Renal pelvis (tissue), 12 donors: ENCODE measurements at places on chromosomes 4 and X. TPM values are rescaled to one million over a fixed set of nuclear protein-coding genes. Genes with fewer than 3 reads are reported as not detected.

- peak; percentile 82 for DNase-seq
Observed at GRCh38 chr4:39469429-39470077, 10.7 kb downstream of the LIAS start.

GRCh38 chr4:109389369-109390114, 44.1 kb upstream of the SEC24B start:
- DNase-seq, result peak; percentile 37

GRCh38 chr4:86441175-86441936, 81.5 kb upstream of the MAPK10 start:
- no peak for DNase-seq

- DNase-seq, result no peak
Observed at GRCh38 chr4:141692081-141692480, 55.7 kb downstream of the IL15 start.

DNA sequence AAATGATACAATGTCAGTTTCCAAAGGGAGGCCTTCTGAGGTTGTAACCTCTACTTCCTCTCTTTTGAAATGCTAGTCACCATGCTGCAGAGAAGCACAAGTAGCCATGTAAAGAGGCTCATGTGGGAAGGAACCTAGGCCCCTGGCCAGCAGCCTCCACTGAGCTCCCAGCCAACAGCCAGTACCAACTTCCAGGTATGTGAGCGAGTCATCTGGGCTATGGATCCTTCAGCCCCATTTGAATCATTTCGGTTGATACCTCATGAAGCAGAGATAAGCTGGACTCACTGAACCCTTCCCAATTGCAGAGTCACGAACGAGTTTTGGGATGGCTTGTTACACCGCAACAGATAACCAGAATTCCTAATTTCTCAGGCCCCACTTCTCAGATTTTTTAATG, 187.0 kb upstream of the LDB2 start:
- no peak for DNase-seq

GRCh38 chr4:153616006-153616555, 68.0 kb upstream of the TLR2 start:
- DNase-seq, result no peak

- no peak for DNase-seq
Observed at GRCh38 chr4:68995292-68995691, 43.7 kb upstream of the UGT2A3 start.

- DNase-seq, result no peak
Observed at GRCh38 chr4:121594796-121595526, 101.8 kb downstream of the ANXA5 start.

GRCh38 chr4:3666263-3666662, 99.9 kb upstream of the ADRA2C start:
- DNase-seq, result no peak

DNA sequence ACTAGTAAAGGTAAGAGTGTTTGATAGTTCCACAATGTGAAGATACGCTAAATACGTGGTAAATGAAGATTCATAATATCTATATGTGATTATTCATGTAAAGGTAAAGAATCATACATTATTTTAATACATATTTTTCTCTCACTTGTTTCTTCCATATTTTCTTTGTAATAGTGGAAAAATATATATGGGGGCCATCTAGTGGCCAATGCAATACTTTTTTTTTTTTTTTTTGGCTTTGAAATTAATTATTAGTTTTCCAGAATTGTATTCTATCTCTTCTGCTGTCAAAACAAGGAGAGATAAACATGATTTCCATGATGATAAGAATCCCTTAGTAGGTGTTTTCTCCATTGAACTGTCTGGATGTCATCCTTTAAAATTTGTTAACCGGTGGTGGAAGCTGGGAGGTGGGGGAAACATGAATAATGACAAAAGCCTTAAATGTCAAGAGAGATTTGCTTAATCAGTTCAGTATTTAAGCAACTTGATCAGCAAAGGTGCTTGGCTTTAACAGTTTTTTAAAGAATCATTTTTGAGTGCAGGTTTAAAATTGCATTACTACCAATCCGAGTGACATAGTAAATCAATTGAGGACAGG, 508.7 kb upstream of the HTR2C start:
- DNase-seq, result no peak

DNA sequence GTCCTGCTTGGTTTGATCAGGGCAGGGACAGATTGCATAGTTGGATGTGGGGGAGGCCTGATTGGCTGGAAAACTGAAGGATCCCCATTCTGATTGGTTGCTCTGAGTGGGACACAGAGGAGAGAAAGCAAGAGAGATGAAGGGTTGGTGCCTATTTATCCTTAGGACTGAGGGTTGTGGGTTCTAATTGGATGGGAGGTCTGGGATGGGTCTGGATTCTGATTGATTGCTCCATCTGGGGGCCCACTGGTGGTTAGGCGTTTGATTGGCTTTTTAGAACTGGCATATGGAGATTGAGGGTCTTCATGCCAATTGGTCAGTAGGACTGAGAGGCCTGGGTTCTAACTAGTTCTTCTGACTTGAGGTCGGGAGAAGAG, 644 bp upstream of the EBP start:
- DNase-seq, result no peak

DNA sequence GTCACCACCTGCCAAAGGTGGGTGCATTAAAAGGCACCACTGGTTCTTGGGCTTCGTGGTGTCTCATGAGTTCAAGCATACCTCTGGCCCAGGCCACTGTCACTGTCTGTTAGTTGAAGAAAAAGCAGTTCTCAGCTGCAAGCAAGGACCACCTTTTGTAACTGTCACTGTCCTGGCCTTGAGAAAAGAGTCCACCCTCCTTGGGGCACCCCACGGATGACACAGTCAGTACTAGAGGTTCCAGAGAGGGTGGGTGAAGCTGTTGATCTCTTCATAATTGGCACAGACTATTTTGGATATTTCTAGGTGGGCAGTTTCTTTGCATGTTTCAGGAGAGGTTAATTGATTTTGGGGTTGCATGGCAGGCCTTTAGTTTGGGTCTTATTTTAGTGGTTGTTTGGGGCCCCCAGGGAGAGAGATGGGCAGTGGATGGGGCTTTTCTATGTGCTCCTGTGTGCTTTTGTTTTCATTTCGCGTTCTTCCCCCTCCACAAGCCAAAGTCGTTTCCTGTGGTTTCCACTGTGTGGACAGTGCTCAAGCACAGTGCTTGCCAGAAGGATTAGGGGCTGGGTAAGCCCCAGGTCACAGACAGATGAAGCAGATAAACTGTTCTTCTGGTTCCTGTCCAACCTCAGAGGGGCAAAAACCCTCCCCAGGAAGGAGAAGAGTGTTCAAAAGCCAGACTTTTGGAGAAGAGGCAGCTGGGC, 156.2 kb upstream of the PPP1R2C start:
- DNase-seq, result no peak

GRCh38 chr4:17667653-17668201, 53.3 kb downstream of the MED28 start:
- no peak for DNase-seq

- DNase-seq, result no peak
Observed at GRCh38 chr4:112288455-112288854, 2.8 kb upstream of the TIFA start.

GRCh38 chr4:143357161-143357845, 20.6 kb downstream of the GAB1 start:
- DNase-seq, result no peak

GRCh38 chrX:153485396-153486080, 9.2 kb upstream of the BGN start:
- DNase-seq, result no peak

DNA sequence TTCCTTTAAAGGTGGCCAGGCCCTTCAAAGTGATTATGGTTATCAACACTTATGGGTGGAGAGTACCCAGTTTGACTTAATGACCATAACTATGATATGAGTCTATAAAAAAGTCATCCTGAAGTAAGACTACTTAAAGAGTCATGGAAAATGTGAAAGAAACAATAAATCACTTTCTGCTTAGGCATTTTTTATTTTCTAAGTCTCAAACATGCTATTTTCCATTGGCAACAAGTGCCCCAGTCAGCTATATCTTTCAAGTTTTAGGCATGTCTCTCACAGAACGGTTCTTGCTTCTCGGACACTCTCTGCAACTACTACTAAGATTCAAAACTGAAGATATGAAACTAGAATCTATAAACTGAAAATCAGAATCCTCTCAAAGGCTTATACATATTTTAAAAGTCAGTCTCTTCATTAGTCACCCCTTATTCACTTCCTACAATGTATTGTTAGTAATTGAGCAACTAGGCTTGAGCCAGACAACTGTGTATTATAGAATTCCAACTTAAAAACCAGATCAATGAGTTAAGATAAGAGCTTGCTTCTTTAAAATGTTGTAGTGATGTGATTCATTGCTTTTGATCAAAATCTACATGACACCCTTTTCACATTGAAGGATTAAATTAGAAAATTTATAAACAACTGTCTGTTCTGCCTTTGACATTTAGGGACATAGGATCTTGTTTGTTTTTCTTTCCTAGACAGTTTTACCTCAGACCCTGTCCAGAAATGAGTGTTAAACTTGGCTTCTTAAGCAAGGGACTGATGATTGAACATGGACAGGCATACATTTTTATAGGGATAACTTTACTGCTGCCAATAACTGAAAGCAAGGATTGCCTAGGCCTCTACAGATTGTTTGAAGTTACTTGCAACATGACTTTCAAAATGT, 2.9 kb downstream of the ANTXR2 start:
- DNase-seq, result no peak

- DNase-seq, result no peak
Observed at GRCh38 chr4:128862608-128863311, 53.3 kb downstream of the JADE1 start.

DNA sequence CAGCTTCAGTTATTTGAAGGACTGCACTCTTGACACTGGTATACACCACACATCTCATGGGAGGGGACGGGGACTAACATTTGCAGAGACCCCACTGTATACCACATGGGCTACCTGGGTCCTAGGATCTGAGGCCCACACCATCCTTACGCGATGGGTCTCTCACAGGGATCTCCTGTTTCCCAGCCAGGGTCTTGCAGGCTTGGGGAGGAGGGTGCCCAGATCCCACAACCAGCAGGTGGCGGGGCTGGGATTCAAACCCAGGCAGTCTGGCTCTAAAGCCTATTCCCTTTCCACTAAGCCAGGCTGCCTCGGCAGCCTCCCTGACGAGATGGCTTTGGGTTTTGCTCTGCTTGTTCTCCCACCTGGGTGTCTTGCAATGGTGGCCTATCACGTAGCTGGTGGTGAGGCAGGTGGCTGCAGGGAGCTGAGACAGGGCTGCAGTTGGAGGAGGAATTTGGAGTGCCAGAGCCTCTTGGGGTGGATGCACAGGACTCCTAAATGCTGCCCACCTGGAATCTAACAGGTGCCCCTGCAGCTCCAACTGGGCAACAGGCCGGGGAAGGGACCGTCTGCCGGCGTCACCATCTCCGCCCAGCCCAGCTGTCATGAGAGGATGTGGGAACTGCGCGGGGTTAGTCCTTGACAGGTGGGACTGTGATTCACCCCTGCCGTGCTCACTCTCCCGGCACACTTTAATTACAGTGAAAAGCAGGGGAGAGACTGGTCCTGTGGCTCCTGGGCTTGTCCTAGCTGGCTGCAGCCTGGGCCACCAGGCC, 110.7 kb downstream of the PSAPL1 start:
- DNase-seq, result no peak

GRCh38 chr4:41158756-41159155, 55.6 kb downstream of the APBB2 start:
- DNase-seq, result no peak

- no peak for DNase-seq
Observed at GRCh38 chr4:115234405-115235093, 121.1 kb upstream of the NDST4 start.

GRCh38 chrX:13110433-13111324, 66.3 kb upstream of the FAM9C start:
- DNase-seq, result no peak

DNA sequence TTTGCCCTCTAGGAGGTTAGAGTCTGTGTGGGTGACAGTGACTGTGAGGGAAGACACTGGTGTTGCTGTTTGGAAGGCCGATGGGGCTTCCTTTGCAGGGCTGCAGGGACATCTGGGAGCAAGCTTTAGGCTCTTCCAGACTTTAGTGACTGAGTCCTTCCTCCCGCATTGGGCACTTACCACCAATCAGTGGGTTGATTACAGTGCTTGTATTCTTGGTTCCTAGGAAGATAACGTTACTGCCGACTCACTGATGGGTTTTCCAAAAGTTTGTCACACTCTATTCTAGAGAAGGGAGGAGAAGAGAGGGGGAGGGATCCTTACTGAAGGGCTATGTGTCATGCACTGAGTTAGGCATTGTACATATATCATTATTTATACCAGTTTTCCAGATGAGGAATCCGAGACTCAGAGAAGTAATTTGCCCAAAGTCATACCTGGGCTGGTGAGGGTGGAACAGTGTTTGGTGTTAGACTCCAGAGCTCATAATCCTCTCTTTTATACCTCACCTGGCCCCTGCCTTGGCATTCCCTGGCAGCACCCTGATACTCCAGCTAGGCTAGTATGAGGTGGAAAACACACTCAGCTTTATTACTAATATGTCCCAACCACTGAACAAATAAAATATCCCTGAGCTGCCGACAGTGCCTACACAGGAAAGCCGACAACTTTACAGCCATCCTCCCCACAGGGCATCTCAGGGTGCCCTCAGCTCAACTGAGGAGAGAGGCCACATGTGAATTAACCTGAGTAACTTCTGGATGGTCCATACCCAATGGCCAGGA, 3.8 kb downstream of the CHST7 start:
- DNase-seq, result no peak

DNA sequence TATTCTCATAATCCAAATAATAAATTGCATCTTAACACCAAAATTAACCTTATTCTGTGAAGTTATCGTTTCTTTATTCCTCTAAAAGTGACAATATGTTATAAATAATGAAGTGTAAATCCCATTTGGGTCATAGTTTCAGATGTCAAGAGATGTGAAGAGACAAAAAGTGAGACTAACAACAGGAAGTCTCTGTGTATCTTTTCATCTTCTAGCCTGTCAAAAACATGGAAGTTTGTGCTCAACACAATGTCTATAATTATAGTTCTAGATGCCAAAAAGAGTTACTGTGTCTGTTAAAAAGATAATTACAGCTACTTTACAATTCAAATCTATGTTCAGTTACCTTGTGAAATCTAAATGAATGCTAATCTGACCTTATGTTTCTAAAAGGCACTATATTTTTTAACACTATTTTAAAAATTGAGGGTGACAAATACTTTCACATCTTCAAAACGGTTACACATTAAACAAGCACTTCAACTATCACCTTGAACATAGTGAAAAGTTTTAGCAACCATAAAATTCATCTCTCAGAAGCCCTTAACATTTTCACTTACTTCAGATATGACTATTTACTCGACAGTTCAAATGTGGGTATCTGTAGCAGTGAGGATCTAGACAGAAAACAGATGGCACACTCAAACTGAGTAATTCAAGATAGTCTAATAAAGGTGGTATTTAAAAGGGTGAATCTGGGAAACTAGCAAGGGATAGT, 509.8 kb downstream of the ARAP2 start:
- DNase-seq, result no peak

BMP3 gene
- polyA plus RNA-seq, result 18.6 TPM

VCX3A gene
- not detected for polyA plus RNA-seq

VSIG4 gene
- polyA plus RNA-seq, result 7.6 TPM

CTSO gene
- 36.3 TPM for polyA plus RNA-seq

KLB gene
- polyA plus RNA-seq, result 0.18 TPM

TFE3 gene
- 38.9 TPM for polyA plus RNA-seq

STAP1 gene
- not detected for polyA plus RNA-seq

VCX3B gene
- polyA plus RNA-seq, result 0.43 TPM

MAPK10 gene
- 84.6 TPM for polyA plus RNA-seq
